COR-L47 (cell line): ENCODE measurements at places on chromosomes 6 and 20.

- DNase-seq = no peak
Observed at GRCh38 chr20:58945965-58946631, 35.0 kb upstream of the NELFCD start.

DNA sequence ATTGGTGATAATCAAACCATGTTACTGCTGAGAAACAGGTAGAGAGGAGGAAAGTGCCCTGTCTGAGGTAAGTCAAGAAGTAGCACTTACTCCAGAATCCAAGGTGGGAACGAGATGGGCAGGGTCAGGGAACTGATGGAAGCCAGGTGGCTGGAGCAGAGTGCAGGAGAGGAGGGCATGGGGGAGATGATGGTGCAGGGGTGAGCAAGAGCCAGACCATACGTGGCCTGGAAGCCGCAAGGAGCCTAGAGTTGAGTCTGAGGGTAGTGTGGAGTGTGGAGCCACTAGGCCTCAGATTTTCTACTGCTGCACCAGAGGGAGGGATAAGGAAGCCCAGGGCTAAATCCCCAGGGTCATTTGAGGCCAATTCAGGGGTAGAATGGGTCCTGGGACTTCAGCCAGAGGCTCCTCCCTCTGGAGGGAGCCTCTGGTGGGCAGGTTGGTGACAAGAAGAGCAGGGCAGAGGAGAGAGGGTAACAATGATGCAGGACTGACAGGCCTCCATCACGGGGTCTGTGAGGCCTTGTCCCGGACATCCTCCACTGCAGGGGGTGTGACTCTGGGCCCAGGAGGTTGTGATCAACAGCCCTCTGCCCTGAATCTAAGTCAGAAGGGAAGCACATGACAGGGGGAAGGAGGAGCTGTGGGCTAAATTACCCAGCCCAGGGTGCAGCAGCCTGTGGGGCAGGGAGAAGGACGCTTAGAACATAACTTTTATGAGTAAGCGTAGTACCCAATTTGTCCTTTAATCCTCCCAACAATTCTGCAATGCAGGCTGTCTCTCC is 28.7 kb downstream of the COX4I2 start:
- no peak for DNase-seq

- peak; percentile 39 for DNase-seq
Observed at GRCh38 chr6:52598123-52598823, 21.4 kb upstream of the TRAM2 start.

- DNase-seq = no peak
Observed at GRCh38 chr6:7974938-7975763, 64.6 kb upstream of the TXNDC5 start.

GRCh38 chr6:81894306-81894705 is 141.8 kb upstream of the TENT5A start:
- no peak for DNase-seq

GRCh38 chr6:1770968-1771723 is 161.4 kb downstream of the FOXC1 start:
- DNase-seq = peak; percentile 85

GRCh38 chr6:125188594-125189203 is 35.1 kb downstream of the TPD52L1 start:
- DNase-seq = no peak

DNA sequence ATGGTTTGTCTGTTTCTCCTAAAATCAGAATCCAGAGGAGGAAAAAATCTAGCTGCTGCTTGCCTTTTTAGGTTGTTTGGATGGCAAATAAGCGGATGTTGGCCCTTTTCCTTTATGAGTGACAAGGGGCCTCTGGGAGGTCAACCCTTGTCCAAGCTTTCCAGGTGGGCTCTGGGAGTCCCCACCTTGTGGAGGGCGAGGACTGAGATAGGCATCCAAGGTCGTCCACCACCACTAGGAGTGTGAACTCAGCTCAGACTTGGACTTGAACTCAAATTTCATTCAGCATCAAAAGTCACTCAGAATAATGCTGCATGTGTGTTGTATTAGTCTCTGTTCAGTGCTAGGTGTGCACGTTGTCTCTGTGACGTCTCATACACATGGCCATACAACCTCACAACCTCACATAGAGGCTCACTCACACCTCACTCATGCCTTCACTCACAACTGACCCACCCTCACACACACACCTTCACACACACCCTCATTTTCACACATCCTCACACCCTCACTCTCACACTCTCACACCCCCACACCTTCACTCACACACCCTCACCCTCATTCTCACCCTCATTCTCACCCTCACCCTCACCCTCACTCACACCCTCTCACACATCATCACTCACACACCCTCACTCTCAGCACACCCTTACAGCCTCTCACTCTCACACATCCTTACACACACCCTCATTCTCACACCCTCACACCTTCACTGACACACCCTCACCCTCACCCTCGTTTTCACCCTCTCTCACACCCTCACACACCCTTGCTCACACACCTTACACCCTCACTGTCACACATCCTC is 18.0 kb downstream of the DYNLT1 start:
- no peak for DNase-seq

GRCh38 chr6:109087661-109088264 is 6.9 kb downstream of the SESN1 start:
- DNase-seq = no peak

GRCh38 chr6:156146891-156147290 is 630.3 kb upstream of the ARID1B start:
- peak; percentile 2 for DNase-seq

DNA sequence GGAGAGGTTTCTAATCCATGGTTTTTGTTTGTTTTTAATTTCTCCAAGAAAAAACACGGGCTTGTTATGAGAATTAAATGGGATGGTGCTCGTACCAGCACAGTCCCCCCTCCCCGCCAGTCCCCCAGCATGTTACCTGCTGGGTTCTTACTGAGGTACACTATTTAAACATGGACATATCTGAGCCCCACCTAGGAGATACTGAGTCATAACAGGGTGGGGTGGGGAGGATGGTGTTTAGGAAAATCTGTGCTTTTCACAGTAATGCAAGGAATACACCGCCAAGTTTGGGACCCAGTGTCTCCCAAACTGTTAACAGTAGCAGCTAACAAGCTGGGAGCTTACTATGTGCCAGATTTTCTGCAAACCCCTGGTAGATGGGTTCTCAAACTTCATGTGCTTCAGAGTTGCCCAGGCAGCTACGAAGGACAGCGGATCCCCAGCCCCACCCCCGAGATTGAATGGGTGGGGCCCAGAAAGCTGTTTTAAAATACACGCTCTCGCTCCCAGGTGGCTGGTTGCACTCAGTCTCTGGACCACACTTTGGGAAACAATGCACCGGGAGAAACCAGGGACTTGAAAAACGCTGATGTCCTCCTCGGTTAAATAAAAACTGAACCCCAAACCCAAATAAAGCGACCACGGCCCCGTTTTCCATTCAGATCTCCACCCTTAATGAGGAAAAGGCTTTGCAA is 995 bp downstream of the ZFP64 start:
- peak; percentile 6 for DNase-seq

GRCh38 chr6:31663961-31664789 is 622 bp downstream of the GPANK1 start:
- no peak for DNase-seq

GRCh38 chr6:53717566-53717965 is 52.0 kb upstream of the KLHL31 start:
- no peak for DNase-seq

- no peak for DNase-seq
Observed at GRCh38 chr20:10240655-10241054, 22.0 kb downstream of the SNAP25 start.

DNA sequence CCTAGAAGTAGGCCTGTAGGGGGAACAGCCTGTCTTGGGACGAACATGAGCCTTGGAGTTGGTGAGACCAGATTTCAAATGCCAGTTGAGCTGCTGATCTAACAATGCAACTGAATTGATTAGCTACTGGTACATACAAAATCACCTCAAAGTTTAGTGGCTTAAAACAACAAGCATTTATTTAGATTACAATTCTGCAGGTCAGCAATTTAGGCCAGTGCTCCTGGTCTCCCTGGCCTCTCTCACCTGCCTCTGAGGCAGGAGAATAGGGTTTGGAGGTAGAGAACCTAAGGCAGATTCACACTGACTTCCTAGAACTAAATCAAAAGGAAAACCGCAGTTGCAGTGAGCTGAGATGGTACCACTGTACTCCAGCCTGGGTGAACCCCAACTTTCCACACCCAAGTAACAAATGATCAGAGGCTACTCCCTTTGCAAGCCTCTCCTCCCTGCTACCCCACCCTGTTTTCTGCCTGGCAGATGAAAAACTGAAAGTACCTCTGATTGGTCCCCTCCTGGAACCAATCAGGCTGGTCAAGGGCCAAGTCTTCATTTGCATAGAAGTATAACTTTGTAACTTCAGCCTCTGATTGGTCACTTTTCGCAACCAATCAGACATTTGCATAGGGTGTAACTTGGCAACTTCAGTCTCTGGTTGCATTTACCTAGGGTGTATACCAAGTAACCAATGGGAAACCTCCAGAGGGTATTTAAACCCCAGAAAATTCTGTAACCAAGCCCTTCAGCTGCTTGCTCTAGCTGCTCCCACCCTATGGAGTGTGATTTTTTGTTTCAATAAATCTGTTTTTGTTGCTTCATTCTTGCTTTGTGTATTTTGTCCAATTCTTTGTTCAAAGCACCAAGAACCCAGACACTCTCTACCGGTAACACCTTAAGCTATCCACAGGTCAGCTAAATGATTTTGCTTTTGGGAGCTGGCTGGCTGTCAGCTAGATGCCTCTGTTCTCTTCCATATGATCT is 8.1 kb upstream of the UBR2 start:
- DNase-seq = no peak

- DNase-seq = no peak
Observed at GRCh38 chr6:110439356-110439755, 24.0 kb upstream of the DDO start.

DNA sequence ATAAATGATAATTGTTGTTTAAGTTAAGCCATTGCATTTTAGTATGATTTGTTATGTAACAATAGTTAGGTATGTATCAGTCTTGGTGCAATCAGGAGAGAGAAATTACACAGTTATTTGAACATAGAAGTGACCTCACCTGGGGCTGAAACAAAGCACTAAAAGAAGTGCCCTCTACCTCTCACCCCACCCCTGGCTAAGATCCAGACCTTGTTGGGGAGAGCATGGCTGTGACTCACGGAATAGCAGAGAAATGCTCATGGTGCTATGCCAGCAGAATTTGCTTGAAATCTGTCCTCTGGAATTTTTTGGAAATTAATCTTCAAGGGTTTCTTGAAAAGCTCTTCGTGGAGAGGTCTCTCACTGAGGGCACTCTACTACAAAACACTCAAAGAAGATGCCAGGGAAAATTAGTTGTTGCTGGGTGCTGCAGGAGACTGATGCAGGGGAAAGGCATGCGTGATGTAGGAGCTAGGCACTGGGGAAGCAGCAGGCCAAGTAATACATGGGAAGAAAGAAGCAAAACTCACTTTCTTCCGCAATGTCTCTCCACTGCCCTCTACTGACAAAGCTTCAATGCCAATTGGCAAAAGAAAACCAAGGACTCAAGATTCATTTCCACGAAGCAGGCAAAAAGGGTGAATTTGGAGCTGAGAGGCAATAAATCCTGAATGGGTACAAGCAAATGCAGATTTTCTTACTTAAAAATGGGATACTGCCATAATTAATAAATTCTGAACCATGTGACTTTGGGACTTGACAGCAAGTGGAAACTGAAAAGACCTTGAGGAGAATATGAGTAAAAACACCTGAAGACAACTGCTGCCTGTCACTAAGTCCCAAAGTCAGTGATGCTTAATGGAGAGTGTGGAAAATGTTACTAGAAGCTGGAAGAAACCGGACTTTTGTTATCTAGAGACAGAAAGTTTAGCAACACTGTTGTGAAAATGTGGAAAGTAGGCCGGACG is 136.3 kb upstream of the ZNF184 start:
- no peak for DNase-seq
